ENCODE measurements at places on chromosomes 3 and 15. TPM values are rescaled to one million over a fixed set of nuclear protein-coding genes. Genes with fewer than 3 reads are reported as not detected.

Gene UBE3A
- 102 TPM for total RNA-seq

Gene ADGRG7
- not detected for total RNA-seq

Gene ZNF774
- 5.2 TPM for total RNA-seq

Gene MST1R
- 27.5 TPM for total RNA-seq

Gene KBTBD13
- not detected for total RNA-seq

Gene PEX5L
- 0.23 TPM for total RNA-seq

Gene GASK1A
- total RNA-seq, result not detected

Data from Panc1 (cell line).